Stimulated activated CD4-positive, alpha-beta T cell treated with anti-CD3 and anti-CD28 coated beads, Interleukin-1b, Interleukin-23, amount 100 ng/mL, for 48 hours (primary cell): ENCODE measurements at places on chromosomes 12 and 14.

- DNase-seq, result no peak
These were observed 58.7 kb downstream of the CLIP1 start for GRCh38 chr12:122363782-122364181.

- DNase-seq, result no peak
These were observed at the start of gene DTX3 for GRCh38 chr12:57604454-57604991. Gene DTX3, plus strand, starts transcription at chr12:57604824. Its CDS starts 1,694 bp downstream, at chr12:57606518.

GRCh38 chr12:2076728-2077127 is 23.9 kb downstream of the CACNA1C start:
- DNase-seq, result no peak

DNA sequence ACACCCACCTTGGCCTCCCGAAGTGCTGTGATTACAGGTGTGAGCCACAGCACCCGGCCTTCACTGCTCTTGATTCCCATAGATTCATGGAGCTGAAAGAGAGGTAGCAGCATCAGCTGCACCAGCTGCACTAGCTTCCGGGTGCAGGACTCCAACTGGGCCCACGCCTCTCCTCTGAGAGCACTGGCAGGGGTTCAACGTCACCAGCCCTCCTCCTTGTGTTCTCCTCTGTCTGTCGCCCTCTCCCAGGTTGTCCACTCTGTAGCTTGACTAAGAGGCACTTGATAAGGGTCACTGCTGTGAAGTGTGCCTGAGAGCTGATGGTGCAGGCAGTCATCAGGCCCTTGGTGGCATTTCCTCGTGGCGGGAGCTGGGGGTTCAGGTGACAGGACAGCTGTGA is 28.3 kb downstream of the MLXIP start:
- DNase-seq, result no peak

GRCh38 chr12:104292872-104293794 is 10.4 kb upstream of the EID3 start:
- DNase-seq, result no peak

- DNase-seq, result no peak
These were observed 15.3 kb downstream of the FOXN3 start for GRCh38 chr14:89401761-89402160.

- DNase-seq, result no peak
These were observed 25.6 kb upstream of the ARID4A start for GRCh38 chr14:58272588-58273372.

DNA sequence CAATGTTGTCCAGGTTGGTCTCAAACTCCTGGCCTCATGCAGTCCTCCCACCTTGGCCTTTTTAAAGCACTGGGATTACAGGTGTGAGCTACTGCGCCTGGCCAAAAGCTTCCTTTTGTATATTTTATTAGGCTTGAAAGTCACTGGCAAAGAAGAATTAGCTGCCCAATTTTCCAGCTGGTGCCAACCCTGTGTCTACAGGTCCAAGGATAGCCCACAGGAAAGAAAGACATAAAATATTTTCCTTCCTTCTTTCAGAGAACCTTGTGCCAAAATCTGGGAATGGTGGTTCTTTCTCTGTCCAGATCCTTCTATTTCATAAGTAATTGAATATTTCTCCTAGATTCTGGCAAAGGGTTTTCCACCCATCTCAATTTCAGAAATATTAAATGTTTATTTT is 84.1 kb downstream of the NUMB start:
- DNase-seq, result no peak

DNA sequence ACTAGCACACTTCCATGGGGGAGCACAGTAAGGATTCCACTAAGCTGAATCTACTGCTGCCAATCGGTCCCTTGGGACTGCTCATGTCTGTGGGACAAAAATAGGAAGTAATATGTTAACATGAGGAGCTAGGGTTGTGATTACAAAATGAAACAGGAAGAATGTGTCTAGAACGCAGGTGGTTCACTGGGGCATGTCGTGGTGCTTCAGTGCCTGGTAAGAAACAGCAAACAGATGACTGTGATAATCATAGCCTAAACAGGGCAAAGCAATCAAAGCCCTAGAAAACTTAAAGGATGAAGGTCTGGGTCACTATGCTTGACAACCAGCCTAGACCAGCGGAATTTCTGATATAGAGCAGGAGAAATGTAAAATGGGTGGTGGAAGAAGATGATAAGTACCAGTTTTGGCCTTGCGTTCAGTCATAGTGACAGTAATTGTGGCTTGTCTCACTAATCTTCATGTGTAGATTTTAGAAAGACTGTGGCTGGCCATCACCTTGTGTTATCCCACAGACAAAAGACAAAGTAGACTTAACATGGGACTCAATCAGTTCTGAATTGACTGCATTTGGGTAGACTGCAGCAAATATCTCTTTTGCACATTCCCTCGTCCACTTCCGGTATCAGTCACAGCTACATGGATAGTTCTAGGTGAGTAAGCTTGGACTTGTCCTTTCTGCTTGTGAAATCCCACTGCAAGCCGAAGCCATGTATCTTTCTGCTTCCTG is 51.4 kb downstream of the WASHC3 start:
- DNase-seq, result no peak
